Transverse colon (tissue), 4 donors: ENCODE measurements at places on chromosomes 3 and 15. TPM values are rescaled to one million over a fixed set of nuclear protein-coding genes. Genes with fewer than 3 reads are reported as not detected.

DNA sequence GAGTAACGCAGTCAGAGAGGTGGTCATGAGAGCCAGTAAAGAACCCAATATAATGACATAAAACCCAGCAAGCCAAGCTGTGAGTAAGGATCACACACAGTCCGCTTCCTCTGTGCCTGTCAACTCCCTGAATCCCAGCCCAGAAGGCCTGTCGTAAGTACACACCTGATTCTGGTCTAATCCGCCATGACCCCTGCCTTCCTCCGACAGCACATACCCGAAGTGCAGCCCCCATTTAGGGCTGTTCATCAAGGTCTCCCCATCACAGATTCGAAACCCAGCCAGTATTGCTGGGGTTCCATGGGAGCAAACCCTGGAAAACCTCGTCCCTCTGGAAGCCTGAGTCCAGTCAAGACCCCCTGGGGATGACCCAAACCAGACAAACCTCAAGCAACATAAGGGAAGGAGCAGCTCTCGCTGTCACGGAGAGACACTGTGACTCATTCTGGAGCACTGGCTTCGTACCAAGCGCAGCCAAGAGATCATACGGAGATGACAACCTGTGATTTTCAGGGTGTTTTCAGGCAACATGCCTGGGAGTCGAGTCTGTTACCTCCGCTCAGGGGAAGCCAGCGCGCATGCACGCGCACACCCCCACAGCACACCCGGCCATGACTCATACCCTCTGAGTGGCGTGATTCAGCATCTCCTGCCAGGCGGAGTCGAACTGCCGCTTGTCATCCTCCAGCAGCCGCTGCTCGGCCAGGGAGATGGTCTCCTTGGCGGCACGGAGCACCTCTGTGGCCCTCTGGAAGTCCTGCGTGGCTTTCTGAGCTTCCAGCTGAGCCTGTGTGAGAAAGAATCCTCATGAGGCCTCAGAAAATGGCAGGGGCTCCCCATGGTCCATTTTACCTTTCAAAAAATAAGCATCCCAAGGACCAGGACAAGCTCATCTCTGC lies 63.0 kb downstream of the SH3BP5 start:
- peak; percentile 82 for DNase-seq

DNA sequence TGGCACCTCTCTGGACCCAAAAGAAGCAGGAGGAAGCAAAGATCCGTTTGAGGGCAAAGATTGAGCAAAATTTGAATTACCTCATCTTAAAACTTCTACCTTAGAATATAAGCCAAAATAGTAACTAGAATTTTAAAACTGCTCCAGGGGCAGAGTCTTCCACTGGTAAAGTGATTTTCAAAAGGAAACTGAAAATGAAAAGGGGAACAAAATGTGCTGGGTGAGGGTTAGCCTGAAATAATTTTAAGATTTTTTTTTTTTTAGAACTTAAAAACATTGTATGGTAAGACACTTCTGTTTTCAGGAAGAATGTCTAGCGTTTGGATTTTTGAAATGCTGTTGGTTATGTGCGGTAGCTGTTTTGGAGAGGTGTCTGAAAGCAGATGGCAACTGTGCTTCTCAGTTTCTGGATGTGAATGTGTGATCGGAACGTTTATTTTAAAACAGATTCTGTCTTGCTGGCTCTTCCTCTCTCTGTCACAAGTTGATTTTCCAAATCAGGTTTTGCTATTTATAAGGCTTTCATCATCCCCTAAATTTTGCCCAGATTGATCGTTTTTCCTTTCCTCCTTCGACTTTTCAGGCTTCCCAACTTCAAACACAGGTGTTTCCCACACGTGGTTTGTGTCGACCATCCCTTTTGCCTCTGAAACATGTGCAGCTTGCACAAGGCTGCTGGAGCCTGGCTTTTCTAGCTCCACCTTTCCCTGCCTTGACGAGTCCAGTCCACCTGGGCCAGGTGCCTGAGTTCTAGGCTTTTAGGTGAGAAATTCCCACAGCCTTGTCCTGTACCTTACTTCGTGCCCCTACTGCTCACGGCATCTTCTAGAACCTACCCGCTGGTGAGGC lies 3.3 kb downstream of the LRRK1 start:
- no peak for DNase-seq

Gene MED12L
- under 0.01 TPM for total RNA-seq

Gene PLXNB1
- total RNA-seq: 345 TPM

Gene GPR62
- total RNA-seq: not detected

Gene SLC28A1
- not detected for total RNA-seq

DNA sequence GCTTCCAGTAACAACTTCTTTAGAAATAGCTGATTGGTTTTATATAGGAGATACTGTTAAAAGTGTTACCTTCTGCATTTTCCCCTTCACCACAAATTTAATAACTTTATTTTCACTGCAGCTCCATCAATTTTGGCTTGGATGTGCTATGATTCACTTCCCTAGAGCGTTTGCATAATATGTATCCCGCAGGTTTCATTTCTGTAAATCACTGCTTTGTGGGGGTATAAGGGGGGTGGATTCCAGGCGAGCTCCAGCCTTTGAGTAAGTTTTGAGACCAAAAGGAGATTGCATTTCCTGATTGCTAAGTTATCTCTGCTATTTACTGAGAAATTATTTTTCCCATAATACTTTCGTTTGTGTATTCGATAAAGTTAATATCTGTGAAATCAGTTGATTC lies 232.6 kb downstream of the TBL1XR1 start:
- no peak for DNase-seq

Gene CPLX3
- total RNA-seq: not detected

Gene NANOGP8
- total RNA-seq: 0.96 TPM

- no peak for DNase-seq
Observed at GRCh38 chr15:83109532-83109931, 2.1 kb downstream of the TM6SF1 start.

DNA sequence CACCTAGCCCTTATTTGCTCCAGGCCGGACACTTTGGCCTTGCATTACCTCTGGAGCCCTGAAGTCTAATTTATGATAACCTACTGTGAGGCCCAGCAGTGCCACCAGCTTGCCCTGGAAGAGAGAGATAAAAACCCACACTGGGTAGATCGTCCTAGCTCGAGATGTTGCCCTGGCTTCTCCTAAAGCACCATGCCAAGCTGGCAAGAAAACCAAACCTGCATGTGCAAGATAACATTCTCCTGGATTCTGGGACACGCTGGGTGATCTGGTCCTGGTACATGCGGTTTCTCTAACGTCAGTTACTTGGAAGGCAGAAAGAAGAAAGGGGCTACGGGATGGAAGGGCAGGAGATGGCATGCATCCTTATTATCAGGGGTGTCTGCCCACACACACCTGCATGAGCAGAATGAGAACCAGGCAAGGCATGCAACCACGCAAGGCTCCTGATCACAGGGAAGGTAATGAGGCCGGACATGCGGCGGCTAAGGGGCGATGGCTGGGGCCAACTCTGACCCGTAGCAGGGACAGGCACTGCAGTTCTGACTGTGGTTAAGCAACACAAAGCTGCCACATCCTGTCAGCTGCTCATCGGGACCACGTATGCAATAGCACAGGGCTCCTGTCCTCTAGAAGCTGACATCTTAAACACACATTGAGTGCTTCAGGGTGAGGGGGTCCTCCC lies 73.0 kb downstream of the OXNAD1 start:
- peak; percentile 47 for DNase-seq

- no peak for DNase-seq
Observed at GRCh38 chr3:152127058-152127457, 141.7 kb upstream of the MBNL1 start.

DNA sequence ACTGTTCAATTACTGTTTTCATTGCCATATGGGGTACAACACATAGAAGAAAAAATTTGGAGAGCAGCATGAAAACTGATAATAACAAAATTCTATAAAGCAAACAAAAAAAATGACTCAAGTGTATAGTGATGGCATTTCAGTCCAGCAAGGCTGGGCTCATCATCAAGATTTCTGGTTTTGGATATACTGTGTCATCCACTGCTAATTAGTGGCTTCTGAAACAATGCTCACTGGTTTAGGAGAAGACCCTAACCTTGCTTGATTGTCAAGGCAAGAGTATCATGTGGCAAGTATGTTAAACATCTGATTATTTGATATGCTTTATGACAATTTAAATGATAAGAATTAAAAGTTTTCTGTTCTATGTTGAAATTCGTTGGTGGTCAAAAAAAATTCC lies 96.9 kb downstream of the RFX7 start:
- no peak for DNase-seq

Gene NPAP1
- under 0.01 TPM for total RNA-seq

DNA sequence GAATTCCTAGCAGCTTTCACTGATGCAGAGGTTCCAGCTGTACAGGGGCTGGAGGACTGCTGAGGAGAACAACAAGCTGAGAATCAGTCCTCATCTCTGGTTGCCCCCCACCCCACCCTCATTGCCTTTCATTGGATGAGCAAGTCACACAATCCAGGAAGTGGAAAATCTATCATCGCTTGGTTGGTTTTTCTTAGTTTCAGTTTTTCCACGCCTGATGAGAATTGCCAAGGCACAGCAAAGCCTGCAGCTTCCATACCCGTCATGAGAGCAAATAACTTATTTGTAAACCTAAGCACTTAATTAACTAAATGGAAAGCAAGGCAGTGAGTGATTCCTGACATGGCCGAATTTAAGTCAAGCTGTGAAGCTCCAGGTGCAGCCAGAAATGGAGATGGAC lies 21.4 kb upstream of the LIPC start:
- DNase-seq: no peak

Gene MRAS
- total RNA-seq: 5.7 TPM

GRCh38 chr15:29854413-29854812 lies 32.1 kb upstream of the TJP1 start:
- DNase-seq: no peak

DNA sequence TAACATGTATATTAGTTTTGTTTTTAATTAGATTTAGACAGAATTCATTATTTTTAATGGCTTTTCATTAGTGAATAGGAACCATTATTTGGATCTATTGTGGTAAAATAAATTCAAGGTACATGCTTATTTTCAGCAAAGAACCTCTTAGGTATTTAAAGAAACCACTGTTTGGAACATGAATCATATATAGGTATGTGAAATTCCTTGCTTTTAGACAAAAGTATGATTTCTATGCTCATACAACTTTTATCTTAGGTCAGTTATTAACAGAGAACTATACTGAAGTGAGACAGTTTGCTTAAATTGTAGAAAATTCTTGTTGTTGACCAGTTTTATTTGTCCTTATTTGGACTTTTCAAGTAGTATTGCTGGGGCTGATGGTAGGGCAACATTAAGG lies 389.9 kb downstream of the FEZF2 start:
- no peak for DNase-seq

Gene CPA3
- 5.6 TPM for total RNA-seq

DNA sequence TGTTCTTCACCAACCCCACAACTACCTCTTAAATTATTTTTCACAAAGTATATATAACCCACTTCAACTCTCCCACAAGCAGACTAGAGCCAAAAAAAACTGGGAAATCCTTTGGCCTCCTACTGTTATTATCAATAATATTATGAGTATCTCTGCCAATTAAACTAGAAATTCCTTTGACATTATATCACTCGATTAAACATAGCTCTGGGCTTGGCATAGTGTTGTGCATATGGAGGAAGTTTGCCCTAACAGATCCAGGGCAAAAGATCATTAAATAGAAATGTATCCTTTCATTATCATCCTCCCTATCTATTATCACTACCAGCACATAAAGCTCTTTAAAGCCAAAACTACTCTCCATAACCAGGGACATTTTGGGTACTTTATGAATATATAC lies 74.9 kb downstream of the OSBPL10 start:
- DNase-seq: no peak

- DNase-seq: no peak
Observed at GRCh38 chr3:131731709-131732108, 228.9 kb upstream of the MRPL3 start.
